Hepatocyte (in vitro differentiated cells): ENCODE measurements at places on chromosomes 3 and 15. TPM values are rescaled to one million over a fixed set of nuclear protein-coding genes. Genes with fewer than 3 reads are reported as not detected.
A peak's percentile ranks its signal among the peaks of the same experiment; 100 is the strongest.

Gene OGG1
- polyA plus RNA-seq: 43.2 and 48.9 TPM in 2 replicates

Gene MYLK
- polyA plus RNA-seq: 13.1 and 17.1 TPM in 2 replicates

Gene PPP2R3A
- 6.7 and 7.9 TPM in 2 replicates for polyA plus RNA-seq

Gene RHCG
- polyA plus RNA-seq: 1.7 and 4.1 TPM in 2 replicates

Gene PARP15
- 0.30 and 0.58 TPM in 2 replicates for polyA plus RNA-seq

Gene CHRNB4
- polyA plus RNA-seq: 0.48 TPM in 1 of 2 replicates, not detected in the other

Gene CRYBG3
- 1.6 and 1.7 TPM in 2 replicates for polyA plus RNA-seq

Gene CLDN16
- polyA plus RNA-seq: 0.39 and 1.2 TPM in 2 replicates

- no peaks in the 10 kb centered on the region for H3K36me3 ChIP-seq
- peaks cover 20% of the 10 kb centered on the region for H3K4me1 ChIP-seq
- no peaks in the 10 kb centered on the region for H3K27me3 ChIP-seq
- H3K27ac ChIP-seq: peak overlapping the region; percentile 12
- H3K4me3 ChIP-seq: no peak overlapping the region
- DNase-seq: no peak
These were observed 1.6 kb downstream of the SHF start for GRCh38 chr15:45185903-45186770.

DNA sequence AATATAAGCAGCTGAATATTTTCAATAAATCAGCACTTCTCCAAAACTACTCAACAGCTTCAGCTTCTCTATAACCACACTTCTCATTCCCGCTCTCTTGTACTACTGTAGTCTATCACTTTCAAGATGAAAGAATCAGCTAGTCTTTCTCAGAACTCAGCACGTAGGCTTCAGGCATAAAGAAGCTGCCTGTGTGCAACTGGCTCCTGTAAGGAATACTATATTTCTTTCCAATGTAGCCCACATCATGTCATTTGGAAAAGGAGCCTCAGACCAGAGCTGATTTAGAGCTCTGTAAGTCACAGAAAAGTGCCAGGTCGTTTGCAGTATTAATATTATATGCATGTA, 62.3 kb downstream of the FMN1 start:
- H3K27me3 ChIP-seq: peaks cover 9% of the 10 kb centered on the region
- DNase-seq: no peak
- no peak overlapping the region for H3K27ac ChIP-seq
- no peaks in the 10 kb centered on the region for H3K36me3 ChIP-seq
- H3K4me3 ChIP-seq: no peak overlapping the region

GRCh38 chr15:47186075-47186474, 531.2 kb upstream of the SEMA6D start:
- H3K36me3 ChIP-seq: no peaks in the 10 kb centered on the region
- H3K27ac ChIP-seq: no peak overlapping the region
- H3K4me1 ChIP-seq: no peaks in the 10 kb centered on the region
- DNase-seq: no peak

- no peaks in the 10 kb centered on the region for H3K4me1 ChIP-seq
- H3K27me3 ChIP-seq: no peaks in the 10 kb centered on the region
- H3K4me3 ChIP-seq: no peak overlapping the region
These were observed 53.8 kb downstream of the STAG1 start for GRCh38 chr3:136698361-136698760.

DNA sequence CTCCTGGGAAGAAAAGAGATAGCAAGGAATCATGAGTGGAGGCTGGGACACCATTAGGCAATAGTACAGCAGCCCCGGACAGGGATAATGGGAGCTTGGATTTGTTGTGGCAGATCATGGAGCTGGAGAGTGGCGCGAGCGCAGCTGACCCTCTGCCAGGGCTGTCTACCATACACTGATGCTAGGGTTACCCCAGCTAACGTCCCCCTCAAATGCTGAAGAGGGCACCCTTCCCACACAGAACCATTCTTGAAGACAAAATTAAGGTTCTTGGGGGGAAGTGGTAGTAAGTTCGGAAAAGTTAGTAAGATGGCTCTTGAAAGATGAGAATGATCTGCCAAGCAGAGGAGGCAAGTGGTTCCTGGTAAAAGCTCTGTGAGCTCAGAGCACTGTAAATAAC, 61.1 kb downstream of the ST3GAL6 start:
- H3K27me3 ChIP-seq: no peaks in the 10 kb centered on the region
- no peaks in the 10 kb centered on the region for H3K36me3 ChIP-seq
- no peak overlapping the region for H3K4me3 ChIP-seq
- H3K27ac ChIP-seq: no peak overlapping the region
- no peak for DNase-seq

GRCh38 chr3:17765819-17766472, 23.5 kb upstream of the TBC1D5 start:
- DNase-seq: no peak
- H3K27ac ChIP-seq: no peak overlapping the region
- H3K27me3 ChIP-seq: no peaks in the 10 kb centered on the region
- H3K36me3 ChIP-seq: no peaks in the 10 kb centered on the region
- no peak overlapping the region for H3K4me3 ChIP-seq

GRCh38 chr15:43954181-43954621, 127.4 kb downstream of the WDR76 start:
- no peak overlapping the region for H3K27ac ChIP-seq
- H3K4me1 ChIP-seq: no peaks in the 10 kb centered on the region
- no peak overlapping the region for H3K4me3 ChIP-seq

- no peaks in the 10 kb centered on the region for H3K36me3 ChIP-seq
- H3K4me1 ChIP-seq: no peaks in the 10 kb centered on the region
- no peak overlapping the region for H3K4me3 ChIP-seq
- DNase-seq: no peak
- H3K27me3 ChIP-seq: no peaks in the 10 kb centered on the region
These were observed 71.3 kb upstream of the SMAD3 start for GRCh38 chr15:66993874-66994696.

GRCh38 chr15:92304223-92304975, 89.3 kb upstream of the ST8SIA2 start:
- H3K36me3 ChIP-seq: no peaks in the 10 kb centered on the region
- DNase-seq: no peak
- H3K27ac ChIP-seq: no peak overlapping the region
- H3K4me3 ChIP-seq: no peak overlapping the region
- no peaks in the 10 kb centered on the region for H3K4me1 ChIP-seq
- H3K27me3 ChIP-seq: peaks cover 16% of the 10 kb centered on the region

DNA sequence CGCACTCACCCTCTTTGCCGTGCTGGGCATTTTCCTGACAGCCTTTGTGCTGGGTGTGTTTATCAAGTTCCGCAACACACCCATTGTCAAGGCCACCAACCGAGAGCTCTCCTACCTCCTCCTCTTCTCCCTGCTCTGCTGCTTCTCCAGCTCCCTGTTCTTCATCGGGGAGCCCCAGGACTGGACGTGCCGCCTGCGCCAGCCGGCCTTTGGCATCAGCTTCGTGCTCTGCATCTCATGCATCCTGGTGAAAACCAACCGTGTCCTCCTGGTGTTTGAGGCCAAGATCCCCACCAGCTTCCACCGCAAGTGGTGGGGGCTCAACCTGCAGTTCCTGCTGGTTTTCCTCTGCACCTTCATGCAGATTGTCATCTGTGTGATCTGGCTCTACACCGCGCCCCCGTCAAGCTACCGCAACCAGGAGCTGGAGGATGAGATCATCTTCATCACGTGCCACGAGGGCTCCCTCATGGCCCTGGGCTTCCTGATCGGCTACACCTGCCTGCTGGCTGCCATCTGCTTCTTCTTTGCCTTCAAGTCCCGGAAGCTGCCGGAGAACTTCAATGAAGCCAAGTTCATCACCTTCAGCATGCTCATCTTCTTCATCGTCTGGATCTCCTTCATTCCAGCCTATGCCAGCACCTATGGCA, 41.1 kb upstream of the CSTA start:
- H3K36me3 ChIP-seq: no peaks in the 10 kb centered on the region
- no peak overlapping the region for H3K27ac ChIP-seq
- no peak overlapping the region for H3K4me3 ChIP-seq
- no peaks in the 10 kb centered on the region for H3K4me1 ChIP-seq
- DNase-seq: no peak

- H3K4me1 ChIP-seq: peaks cover 27% of the 10 kb centered on the region
- H3K27me3 ChIP-seq: no peaks in the 10 kb centered on the region
- DNase-seq: no peak
- peaks cover 8% of the 10 kb centered on the region for H3K36me3 ChIP-seq
These were observed 20.2 kb downstream of the TLE3 start for GRCh38 chr15:70077188-70078147.

- H3K4me1 ChIP-seq: no peaks in the 10 kb centered on the region
- no peak overlapping the region for H3K27ac ChIP-seq
- H3K27me3 ChIP-seq: no peaks in the 10 kb centered on the region
- no peak for DNase-seq
- H3K4me3 ChIP-seq: no peak overlapping the region
- no peaks in the 10 kb centered on the region for H3K36me3 ChIP-seq
These were observed 468.8 kb upstream of the GRM7 start for GRCh38 chr3:6392123-6392522.

DNA sequence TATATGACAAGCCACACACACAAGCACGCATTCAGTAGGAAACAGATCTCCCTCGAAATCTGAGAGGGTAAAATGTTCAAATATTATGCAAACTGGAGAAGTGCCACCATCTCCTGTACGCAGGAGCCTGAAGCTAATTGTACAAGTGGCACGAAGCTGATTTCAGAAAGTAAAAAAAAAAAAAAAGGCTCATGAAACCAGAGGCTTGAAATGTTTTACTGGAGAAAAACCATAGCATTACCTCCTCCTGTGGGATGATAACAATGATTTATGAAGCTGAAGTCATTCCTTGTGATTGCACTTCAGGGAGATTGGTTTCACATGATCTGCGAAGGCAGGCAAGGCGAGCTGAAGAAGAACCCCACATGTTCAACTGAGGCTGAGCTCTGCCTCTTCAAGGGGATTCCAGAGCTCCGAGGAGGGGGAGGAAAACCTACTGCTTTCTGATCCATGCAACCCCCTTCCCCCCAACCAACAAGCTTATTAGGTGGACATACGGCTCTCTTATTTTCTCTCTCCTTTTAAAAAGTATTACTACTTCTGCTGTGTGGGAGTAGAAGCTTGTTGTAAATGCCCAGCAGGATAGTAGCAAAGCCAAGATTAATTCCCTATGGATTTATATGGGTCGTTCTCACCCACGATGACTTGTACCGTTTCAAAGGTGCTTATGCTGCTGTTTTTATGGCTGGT, 101.1 kb downstream of the GREM1 start:
- H3K27ac ChIP-seq: peak overlapping the region; percentile 20
- H3K4me1 ChIP-seq: peaks cover 7% of the 10 kb centered on the region
- peaks cover 4% of the 10 kb centered on the region for H3K27me3 ChIP-seq
- no peaks in the 10 kb centered on the region for H3K36me3 ChIP-seq

- H3K4me3 ChIP-seq: no peak overlapping the region
- no peak overlapping the region for H3K27ac ChIP-seq
- no peak for DNase-seq
- no peaks in the 10 kb centered on the region for H3K36me3 ChIP-seq
- H3K4me1 ChIP-seq: no peaks in the 10 kb centered on the region
These were observed 134.0 kb downstream of the MFSD1 start for GRCh38 chr3:158935846-158936245.
